ENCODE measurements at places on chromosomes 6 and 20.

- no peak for DNase-seq
These were observed 20.2 kb downstream of the NTSR1 start for GRCh38 chr20:62728781-62729300.

GRCh38 chr6:8434727-8435092 lies 635 bp downstream of the SLC35B3 start:
- DNase-seq: no peak

DNA sequence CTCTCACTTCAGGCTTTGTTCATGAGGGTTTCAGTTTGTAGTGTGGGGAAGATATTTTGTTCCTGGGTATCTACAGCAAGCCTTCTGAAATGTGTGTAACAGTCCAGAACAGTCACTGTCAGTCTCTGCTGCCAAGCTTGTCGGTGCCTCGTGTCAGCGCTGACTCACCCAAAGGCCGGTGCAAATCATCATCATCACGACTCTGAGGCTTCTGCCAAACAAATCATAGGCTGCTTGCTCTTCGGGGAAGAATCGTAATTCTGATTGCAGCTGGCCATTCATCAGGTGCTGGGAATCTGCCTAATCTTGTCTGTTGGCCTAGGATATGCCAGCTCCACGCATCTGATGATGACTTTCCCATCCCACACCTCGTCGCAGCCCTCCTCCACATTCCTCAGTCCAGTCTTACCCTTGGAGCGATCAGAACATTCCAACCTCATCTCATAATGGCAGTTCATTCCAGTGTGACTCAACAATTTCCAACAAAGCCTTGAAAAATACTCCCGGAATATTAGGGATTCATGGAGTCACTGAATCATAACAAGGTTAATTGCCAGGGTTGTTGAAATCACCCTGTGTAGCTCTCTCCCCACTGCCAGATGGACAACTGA lies 40.9 kb downstream of the ALDH8A1 start:
- DNase-seq: peak; percentile 9

- DNase-seq: no peak
These were observed 18.7 kb upstream of the YWHAB start for GRCh38 chr20:44866703-44867335.

GRCh38 chr6:39593646-39594045 lies 131.6 kb downstream of the KIF6 start:
- DNase-seq: no peak

GRCh38 chr20:16360668-16361067 lies 212.6 kb downstream of the KIF16B start:
- DNase-seq: no peak

Measured in stimulated activated CD4-positive, alpha-beta T cell treated with anti-CD3 and anti-CD28 coated beads, Interleukin-12 subunit alpha, Interleukin-12 subunit beta, amount 100 ng/mL, for 48 hours (primary cell).